Spleen (tissue), 13 donors: ENCODE measurements at places on chromosomes 16 and 17.
A peak's percentile ranks its signal among the peaks of the same experiment; 100 is the strongest.

DNA sequence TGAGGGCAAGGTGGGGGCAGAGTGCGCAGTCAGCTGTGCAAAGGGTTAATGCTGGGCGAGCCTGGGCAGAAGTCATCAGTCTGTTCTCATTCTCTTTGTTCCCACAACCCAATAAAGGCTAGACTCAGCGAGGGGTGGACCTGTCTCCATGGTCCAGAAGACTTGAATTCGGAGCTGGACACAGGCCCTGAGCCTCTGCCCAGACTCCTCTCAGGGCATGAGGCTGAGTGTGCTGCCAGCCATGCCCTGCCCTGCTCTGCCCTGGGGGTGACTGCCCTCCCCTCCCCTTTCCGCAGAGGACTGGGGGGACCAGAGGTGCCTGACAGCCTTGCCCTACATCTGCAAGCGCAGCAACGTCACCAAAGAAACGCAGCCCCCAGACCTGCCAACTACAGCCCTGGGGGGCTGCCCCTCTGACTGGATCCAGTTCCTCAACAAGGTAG, 54.5 kb downstream of the MRC2 start:
- DNase-seq, result peak; percentile 59

DNA sequence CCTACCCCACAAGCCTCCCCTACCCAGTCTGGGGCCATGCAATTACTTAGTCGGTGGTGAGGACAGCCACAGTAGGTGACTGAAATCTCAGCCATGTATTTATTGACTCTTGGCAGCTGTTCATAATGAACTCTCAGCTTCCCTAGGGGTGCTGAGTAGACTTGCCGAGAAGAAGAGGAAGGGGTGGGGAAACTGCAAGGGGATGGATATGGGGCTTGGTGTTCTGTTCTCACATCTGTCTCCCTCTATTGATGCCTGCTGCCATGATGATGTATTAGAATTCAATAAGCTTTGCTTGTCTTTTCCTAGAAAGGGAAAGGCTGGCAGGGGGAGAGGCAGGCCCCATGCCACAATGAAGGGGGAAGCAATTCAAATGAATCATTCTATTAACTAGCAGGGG, 112.9 kb downstream of the GP2 start:
- DNase-seq, result no peak

DNA sequence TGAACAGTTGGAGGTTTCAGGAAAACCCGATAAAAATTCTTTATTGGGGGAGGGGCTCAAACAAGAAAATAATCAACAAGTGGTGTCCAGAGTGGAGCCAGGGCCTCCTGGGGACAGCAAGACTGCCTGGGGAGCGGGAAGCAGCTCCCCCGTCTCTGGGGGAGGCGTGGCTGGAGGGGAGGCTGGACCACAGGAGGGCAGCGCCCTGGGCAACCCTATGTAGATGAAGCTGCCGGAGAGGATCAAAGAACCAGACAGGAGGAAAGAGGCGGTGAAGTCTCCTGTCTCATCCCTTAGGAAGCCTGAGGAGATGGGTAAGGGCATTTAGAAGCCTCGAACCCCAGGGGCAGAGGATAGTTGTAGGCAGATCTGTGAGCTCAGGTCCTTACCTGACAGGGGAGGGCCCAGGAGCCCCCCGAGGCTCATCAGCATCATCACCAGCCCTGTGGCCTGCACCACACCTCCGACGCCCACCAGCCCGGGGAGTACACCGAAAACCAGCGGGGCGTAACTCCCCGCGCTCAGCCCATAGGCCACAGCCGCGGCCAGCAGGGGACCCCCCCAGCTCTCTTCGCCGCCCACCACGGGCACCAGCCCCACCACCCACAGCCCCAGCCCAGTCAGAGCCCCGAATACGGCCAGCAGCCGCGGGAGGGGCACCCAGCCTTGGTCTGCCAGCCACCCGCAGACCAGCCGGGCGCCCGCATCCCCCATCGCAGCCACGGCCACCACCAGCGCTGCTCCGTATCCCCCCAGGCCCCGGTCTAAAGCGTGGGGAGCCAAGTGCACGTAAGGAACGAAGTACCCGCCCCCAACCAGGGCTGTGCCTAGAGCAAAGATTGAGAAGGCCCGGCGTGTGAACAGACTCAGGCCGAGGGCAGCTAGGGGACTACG, 2.0 kb downstream of the SLC16A11 start:
- DNase-seq, result no peak

DNA sequence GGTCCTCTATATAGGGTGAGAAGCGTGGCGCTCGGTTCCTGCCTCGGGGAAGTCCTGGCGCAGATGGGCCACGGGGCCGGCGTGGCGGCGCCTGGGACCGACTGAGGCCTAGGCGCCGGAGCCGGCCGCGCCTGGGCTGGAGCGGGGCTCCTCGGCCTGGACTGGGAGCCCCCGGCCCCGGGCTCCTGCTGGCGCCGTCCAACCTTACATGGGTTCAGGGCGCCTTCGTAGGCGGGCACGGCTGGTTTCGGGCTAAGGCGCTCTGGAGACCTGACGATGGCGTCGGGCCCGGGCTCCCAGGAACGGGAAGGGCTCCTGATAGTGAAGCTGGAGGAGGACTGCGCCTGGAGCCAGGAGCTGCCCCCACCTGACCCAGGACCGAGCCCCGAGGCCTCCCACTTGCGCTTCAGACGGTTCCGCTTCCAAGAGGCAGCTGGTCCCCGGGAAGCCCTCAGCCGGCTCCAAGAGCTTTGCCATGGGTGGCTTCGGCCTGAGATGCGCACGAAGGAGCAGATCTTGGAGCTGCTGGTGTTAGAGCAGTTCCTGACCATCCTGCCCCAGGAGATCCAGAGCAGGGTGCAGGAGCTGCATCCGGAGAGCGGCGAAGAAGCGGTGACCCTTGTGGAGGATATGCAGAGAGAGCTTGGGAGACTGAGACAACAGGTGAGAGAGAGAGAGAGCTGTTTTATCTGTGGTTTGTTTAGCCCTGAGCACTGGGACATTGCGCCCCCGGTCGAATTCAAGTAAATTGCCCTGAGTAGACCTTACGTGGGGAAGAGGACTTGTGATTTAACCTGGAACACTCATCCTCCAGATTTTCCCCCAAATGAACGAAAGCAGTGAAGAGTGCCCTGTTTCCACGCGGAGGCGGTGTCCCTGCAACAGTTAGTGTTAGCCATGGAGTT, 504 bp downstream of the ZNF263 start:
- DNase-seq, result no peak

DNA sequence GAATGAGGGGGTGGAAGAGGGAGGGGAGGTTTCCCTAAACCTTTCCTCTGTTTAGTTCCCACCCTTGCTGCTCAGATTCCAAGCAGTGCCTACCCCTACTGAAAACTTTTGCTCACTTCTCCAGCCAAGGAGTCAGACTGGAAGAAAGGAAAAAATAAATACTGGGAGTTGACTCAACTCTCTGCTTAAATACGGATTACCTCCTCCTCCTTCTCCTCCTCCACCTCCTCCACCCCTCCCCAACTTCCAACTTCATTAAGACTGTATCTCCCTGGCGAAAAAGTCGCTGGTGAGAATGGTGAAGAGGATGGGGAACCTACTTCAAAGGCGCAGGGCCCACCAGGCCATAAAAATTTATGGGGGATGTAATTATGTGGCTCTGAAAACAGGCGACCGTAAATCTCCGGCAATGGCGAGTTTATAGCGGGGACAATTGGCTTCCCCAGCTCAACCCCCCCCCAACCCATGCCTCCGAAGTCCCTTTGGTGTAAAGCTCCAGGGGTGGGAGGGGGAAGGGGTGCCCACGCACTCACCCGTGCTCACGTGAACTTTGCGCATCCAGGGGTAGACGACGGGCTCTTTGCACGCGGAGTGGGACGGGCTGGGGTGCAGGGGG, 712 bp downstream of the HOXB4 start:
- DNase-seq, result no peak

- no peak for DNase-seq
Observed at GRCh38 chr17:81103379-81103778, 61.9 kb upstream of the PVALEF start.

DNA sequence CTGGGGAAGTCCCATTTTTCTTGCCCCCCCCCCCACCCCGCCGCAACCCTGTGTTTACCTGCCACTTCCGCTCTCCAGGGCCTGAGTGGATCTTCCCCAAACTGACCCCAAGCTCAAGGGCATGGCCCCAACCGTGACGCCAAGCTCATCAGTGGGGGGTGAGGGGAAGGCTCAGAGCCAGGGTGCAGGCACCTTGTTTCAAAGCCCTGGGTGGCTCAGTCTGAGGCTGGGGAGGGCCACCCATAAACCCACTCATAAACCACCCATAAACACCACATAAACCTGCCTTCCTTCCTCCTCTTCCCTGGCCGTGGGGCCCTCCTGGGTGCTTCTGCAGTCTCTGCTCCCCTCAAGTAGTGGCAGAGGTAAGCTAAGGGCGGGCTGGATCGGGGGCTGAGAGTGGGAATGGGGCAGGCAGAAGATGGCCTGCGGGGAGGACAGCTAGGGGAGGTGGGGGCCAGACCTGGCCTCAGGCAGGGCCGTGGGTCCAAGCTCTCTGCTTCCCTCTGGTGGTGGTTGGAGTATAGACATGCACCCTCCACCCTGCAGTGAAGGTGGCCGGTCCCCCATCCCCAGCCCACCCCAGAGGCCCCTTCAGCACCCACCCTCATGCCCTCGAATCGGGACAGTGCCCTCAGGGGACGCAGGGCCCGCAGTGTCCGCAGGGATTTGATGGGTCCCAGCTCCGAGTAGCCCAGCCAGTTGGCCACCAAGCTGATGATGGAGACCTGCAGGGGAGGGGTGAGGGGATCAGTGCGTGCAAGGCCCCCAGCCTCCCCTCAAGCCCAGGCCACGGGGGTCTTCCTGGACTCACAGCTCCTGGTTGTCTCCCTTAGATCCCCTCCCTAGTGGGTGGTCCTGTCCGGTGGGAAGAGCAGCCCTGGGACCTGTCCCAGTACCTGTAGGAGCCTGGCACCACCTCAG, 14.6 kb upstream of the CD79B start:
- DNase-seq, result peak; percentile 92

DNA sequence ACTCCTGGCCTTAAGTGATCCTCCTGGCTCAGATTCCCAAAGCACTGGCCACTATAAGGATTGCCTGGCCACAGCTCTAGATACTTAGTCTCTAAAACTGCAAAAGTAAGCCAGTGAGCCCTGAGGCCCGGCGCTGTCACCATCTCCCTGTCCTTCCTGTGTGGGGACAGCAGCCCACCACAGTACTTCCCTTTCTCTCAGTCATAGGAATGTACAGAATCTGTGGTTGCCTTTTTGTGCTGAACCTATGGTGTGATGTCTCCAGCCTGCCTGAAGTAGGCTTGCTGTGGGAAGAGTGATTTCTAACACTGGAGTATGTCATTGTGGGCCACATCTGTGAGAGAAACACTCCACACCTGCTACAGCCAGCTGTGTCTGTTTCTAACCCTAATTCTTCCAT, 24.7 kb downstream of the NTAN1 start:
- DNase-seq, result no peak

- DNase-seq, result peak; percentile 86
Observed at GRCh38 chr16:610513-611381, 20.0 kb upstream of the WFIKKN1 start.
